Left lung (tissue), 14 donors: ENCODE measurements at places on chromosomes 7 and 10.

- DNase-seq = no peak
Measured at GRCh38 chr7:36279200-36279925, 110.3 kb upstream of the ANLN start.

- no peak for DNase-seq
Measured at GRCh38 chr7:91570560-91570959, 306.3 kb downstream of the FZD1 start.

GRCh38 chr7:30177186-30177585 lies 42.4 kb downstream of the MTURN start:
- no peak for DNase-seq

DNA sequence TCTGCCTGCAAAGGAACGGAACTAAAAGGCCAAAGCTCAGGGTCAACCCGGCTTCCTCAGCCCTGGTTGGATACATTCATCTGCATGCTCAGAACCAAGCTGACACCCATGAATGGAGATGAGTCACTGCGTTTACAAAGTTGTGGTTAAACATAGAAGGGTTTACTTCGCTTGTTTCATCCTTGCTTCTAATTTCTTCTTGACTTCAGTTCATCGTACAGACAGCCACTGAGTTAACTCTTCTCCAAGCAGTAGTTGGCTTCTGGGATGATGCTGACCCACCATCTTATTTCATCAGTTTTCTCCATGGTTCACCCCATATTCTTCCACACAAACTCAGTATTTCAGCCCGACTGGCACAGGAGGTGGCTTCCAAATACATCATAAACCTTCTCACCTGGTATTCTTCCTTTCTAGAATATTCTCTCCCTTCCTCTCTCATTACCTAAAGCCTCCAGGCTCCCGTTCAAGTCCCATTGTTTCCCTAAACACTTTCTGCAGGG lies 166.3 kb upstream of the RNF32 start:
- no peak for DNase-seq

- DNase-seq = no peak
Measured at GRCh38 chr10:103776878-103777591, 78.3 kb downstream of the SH3PXD2A start.

DNA sequence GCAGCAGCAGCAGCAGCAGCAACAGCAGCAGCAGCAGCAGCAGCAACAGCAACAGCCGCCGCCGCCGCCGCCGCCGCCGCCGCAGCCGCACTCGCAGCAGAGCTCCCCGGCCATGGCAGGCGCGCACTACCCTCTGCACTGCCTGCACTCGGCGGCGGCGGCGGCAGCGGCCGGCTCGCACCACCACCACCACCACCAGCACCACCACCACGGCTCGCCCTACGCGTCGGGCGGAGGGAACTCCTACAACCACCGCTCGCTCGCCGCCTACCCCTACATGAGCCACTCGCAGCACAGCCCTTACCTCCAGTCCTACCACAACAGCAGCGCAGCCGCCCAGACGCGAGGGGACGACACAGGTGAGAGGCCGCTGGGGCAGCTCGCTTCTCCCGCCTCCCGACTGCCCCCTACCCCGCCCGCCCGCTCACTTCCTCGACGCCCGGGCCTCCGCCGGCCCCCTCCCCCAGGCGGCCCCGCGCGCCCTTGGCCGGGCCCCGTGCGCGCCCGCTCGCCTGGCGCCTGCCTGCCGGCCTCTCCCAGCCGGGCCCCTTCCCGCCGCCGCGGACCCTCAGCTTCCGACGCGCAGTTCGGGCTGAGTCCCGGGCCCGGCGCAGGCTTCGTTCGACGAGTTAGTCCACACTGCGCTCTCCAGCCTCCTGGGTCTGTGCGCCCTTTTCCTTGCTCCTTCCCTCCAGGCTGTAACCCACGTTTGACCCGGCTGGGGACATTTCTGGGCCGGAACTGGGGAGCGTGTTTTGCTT lies 882 bp downstream of the DLX6 start:
- DNase-seq = peak; percentile 37

- no peak for DNase-seq
Measured at GRCh38 chr7:17472518-17472917, 174.1 kb downstream of the AHR start.

GRCh38 chr10:128097783-128098182 lies 28.4 kb downstream of the MKI67 start:
- DNase-seq = no peak

DNA sequence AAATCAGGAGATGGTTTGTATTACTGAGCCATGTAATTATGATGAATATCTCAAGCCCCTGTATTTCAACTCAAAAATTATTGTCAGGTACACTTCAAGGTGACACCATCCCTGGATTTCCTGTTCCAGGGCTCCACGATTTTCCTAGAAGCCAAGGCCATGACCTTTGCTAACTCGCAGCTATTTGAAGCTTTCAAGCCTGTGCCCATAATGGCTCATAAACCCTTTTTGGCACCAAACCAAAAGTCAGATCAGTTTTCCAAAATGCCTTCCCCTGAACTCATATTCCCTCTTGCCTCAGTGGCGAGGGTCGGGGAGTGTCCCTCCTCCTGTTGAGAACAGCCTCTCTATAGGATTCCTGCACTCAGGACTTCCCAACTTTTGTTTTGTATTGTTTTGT lies 70.8 kb downstream of the HIP1 start:
- no peak for DNase-seq

GRCh38 chr7:50649259-50649885 lies 84.2 kb upstream of the DDC start:
- no peak for DNase-seq

DNA sequence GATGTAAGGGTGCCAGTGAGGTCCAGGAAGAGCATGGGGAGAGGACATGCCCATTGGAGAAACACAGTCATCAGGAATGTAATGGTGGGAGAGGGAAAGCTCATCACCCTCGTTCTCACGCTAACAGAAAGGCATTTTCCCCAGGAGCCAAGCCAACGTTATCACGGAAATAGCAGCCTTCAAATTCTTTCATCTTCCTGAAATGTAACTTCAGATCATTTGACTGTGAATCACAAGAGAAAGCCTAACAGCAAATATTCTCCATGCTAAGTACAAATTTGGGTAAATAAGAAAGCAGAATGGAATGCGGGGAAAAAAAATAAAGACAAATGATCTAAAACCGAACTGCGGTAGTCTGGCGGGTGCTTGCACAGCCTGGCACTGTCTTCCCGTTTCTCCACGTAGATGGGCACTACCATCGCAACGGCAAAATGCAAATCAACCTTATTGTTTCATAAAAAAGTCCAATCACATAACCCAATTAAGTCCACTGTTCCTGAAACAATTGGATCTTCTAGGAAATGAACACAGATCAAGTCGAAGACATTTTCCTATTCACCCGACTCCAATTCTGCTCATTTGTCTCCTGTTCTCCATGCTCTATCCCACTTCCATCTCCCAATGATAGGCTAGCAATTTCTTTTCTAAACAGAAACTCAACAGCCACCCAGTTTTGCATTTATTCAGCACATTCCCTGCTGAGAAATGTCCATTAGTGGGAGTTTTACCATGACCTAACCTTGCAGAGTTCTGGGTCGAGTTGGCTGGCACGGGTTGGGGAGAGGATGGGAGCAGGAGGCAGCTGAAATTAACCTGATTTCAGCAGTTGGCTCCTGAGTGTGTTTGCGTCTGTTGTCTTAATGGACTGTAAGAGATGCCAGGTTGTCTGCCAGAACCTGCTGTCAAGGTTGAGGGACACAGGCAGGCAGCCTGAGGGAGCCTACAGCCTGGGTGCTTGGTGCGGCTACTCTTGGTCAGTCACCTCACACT lies 74.6 kb upstream of the FRMD4A start:
- no peak for DNase-seq

- DNase-seq = no peak
Measured at GRCh38 chr7:157897681-157898080, 560.9 kb downstream of the DNAJB6 start.

DNA sequence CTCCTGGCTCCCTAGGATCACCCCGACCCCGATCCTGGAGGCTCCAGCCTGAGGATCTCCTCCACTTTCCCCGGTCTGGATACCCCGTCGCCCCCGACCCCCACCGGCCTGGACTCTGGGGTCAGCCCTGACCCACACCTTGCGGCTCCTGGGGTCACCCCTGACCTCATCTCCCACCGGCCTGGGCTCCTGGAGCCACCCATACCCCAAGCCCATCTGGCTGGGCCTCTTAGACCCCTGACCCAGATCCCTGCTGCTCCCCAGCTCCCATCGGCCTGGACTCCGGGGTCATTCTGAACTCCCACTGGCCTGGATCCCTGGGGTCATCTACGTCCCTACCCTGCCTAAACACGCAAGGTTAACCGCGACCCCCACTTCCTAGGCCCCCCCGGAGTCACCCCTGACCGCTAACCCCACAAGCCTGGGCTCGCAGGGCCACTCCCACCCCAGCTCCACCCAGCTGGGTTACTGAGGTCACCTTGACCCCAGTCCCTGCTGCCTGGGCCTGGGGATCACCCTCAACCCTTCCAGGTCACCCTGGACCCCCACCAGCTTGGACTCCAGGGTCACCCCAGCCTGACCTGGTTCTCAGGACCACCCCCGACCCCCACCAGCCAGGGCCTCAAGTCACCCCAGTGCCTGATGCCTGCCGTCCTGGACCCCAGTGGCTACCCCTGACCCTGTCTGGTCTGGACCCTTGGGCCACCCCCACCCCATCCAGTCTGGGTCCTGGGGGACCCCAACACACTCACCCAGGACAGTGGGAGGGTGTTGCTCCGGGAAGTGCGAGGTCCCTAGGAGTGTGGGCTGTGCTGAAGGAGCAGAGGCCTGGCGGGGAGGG lies 1.2 kb downstream of the FOXK1 start:
- peak; percentile 50 for DNase-seq

GRCh38 chr7:21962677-21963076 lies 17.0 kb upstream of the CDCA7L start:
- DNase-seq = no peak
